ENCODE measurements at places on chromosomes 1 and 21.

DNA sequence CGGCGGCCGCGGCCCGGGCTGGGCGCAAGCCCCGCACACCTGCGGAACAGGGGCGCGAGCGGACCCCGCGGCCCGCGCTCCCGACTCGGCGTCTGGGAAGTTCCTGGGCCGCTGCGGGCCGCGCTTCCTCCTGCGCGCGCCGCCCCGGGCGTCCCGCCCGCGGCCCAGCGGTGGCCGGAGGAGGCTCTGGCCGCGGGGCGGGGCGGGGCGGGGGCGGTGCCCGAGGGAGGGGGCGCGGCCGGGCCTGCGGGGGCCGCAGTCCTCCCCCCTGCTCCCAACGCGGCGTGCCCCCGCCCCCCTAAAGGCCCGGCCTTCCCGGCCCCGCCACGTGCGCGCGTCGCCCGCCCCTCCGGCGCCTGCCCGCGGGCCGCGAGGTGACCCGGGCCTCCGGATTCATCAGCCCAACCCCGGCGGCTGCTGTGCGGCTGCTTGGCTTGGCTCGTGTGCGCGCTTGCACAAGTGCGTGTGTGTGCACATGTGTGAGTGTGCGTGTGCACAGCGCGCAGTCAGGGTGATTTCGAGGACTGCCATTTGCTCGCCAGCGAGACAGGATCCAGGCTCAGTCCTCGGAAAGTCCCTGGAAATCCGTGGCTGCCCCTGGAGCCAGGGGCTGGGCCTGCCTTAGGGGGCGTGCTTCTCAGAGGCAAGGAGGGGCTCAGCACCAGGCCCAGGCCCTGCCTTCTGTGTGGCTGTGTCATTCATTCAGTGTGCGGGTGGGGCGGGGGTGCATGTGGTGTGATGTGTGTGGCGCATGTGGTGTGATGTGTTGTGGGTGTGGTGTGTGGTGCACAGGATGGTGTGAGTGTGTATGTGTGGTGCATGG, at the start of gene C2CD2:
TSS of gene C2CD2 (minus strand) at position 188 of the 823 bp plus-strand sequence. CDS start 370 bp downstream, outside the sequence.
- peak; percentile 12 for DNase-seq

- DNase-seq, result peak; percentile 69
Measured at GRCh38 chr1:203649999-203650836, 23.6 kb downstream of the ATP2B4 start.

DNA sequence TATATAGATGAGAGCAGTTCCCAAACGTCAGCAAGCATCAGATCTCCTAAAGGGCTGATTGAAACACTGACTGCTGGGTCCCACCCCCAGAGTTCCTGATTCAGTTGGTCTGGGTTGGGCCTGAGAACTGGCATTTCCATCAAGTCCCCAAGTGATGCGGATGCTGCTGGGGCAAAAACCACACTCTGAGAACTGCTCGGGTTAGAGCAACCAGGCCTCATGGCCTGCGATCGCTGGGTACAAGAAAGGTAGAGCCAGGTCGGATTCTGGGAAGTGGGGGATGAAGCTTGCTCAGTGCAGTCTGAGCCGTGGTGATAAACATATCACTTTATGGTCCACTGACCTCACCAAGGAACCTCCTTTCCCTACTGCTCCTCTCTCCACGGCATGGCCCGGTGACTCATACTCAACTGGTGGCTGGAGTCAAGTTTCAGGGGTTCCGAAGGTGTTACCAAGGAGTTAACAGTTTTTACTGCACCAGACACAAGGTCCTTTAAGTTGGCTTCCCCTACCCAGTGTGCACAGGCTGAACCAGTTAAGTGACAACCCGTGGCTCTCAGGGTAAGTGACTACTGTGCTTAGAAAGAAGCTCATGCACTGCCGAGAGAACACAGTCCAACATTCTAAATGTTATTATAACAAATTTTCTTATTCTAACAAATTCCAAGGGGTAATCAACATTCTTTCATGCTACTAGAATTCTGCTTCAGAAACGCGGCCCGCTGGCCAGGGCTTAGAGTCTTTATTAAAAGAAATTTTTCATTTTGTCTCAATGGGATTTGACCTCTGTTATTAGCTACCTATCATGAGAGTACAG, 153.5 kb downstream of the TGFBR3 start:
- peak; percentile 27 for DNase-seq

DNA sequence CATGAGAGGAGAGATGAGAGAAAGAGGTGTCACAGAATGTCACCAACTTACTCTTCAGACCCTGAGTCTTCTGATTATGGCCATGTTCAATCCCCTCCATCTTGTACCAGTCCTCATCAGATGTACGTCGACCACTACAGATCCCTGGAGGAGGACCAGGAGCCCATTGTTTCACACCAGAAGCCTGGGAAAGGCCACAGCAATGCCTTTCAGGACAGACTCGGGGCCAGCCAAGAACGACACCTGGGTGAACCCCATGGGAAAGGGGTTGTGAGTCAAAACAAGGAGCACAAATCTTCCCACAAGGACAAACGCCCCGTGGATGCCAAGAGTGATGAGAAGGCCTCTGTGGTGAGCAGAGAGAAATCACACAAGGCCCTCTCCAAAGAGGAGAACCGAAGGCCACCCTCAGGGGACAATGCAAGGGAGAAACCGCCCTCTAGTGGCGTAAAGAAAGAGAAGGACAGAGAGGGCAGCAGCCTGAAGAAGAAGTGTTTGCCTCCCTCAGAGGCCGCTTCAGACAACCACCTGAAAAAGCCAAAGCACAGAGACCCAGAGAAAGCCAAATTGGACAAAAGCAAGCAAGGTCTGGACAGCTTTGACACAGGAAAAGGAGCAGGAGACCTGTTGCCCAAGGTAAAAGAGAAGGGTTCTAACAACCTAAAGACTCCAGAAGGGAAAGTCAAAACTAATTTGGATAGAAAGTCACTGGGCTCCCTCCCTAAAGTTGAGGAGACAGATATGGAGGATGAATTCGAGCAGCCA, 8.0 kb downstream of the ELOA start:
- peak; percentile 49 for DNase-seq

DNA sequence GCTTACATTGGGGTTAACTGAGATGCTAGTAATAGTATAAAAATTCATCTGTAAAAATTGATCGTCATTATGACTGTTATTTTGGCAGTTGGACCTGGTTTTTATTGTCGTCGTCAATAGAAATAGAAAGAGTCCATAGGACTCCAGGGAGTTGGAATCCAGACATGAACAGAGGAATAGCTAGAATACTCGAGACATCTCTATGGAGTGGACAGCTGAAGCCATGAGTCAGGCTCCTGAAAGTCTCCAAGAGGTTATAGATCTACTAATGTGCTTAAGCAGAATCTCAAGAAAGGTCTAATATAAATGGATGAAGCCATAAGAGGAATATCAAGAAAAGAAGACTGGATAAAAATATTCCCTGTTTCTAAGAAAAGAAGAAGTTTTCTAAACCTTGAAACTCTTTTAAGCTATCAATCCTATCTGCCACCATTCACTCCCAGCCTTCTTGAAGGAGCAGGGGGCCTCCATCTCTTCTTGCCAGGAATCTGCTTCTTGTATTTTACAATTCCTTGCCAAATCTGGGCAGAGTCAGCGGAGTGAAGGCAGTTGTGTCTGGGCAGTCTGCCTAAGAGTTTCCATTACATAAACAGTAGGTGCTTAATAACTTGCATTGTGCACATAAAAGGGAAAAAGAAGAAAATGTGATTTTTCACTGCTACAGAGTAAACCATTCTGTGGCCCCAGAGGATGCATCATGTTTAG, 163.3 kb downstream of the ST6GALNAC5 start:
- DNase-seq, result no peak

- DNase-seq, result no peak
Measured at GRCh38 chr1:119147661-119148090, 7.2 kb upstream of the WARS2 start.

- no peak for DNase-seq
Measured at GRCh38 chr21:15557925-15558324, 171.9 kb upstream of the USP25 start.

DNA sequence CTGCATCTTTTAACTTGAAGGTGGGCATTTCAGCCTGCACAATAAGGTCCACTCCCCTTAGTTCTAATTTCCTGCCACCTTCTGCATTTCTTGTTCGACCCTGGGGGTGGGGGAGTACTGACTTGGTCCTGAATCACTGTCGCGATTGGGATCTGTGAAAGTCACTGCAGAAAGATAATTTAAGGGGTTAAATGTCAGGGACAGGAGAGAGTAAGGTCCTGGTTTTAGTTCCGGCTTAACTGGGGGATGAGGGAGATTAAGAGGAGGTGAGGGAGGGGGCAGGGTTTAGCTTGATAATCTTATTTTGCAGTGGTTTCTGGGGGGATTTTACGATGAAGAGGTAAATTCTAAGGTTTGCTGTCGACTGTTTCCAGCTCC, 128.1 kb downstream of the MRPS6 start:
- DNase-seq, result no peak

GRCh38 chr21:31124010-31124409, 85.7 kb upstream of the KRTAP19-8 start:
- no peak for DNase-seq

GRCh38 chr1:54107131-54107530, 45.7 kb downstream of the CDCP2 start:
- DNase-seq, result no peak

DNA sequence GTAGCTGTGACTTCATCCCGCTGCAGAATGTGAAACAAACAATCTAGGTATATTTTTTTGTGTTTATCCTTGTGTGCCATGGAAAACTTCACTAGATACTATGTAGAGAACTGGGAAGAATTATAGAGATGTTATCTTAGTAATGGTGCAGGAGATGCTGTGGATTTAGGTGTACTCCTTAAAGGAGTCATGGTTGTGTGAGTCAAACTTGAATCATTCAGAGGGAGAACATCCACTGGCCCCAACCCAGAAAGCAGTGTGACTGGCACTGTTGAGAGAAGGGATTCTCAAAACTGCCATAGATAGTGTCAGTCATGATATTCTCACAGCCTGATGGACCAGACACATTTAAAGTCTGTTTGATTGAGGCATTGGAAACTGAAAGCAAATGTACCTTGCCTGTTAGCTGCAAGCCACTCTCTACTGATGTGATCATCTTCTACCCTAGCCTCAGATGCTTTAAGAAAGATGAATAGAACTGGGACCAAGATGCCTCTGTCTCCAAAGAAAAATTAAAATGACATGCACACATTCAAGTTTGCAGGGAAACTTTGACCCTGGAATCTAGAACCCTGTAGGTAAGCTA, 754.6 kb downstream of the MRPL39 start:
- no peak for DNase-seq

DNA sequence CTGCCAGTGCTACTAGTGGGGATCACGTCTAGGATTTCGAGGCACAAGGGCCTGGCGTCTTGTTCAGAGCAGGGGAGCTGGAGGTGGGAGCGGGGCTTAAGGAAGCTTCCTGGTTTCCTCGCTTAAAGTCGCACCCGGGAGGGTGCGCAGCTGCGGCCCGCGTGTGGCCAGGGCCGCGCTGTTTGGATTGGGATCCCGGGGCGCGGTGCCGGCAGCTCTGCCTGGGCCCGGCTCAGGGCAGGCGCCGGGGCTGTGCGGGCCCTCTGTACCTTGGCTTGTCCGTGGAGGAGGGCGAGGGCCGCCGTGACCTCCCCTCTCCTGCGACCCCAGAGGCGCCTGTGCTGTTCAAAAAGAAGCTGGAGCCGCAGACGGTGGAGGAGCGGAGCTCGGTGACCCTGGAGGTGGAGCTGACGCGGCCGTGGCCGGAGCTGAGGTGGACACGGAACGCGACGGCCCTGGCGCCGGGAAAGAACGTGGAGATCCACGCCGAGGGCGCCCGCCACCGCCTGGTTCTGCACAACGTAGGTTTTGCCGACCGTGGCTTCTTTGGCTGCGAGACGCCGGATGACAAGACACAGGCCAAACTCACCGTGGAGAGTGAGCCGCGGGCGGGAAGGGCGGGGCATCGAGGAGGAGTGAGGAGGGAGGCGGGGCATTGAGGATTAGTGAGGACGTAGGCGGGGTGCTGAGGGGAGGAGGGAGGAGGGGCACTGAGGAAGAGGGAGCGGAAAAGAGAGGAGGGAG, 67.8 kb downstream of the OBSCN start:
- peak; percentile 89 for DNase-seq

DNA sequence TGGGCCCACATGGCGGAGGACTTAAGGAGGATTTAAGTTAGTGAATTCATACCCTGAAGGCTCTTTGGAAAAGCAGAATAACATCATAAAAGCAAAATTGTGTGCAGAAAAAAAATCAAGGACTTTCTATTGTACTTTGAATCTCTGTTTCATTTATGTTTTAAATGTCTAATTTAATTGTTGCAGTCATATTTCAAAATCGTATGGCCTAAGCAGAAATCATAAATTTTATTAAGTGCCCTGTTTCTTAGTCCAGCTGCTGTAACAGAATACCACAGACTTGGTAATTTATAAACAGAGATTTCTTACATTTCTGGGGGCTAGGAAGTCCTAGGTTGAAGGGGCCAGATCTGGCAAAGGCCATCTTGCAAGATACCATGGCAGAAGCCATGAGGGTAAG, 555.6 kb downstream of the LTN1 start:
- no peak for DNase-seq

GRCh38 chr21:34148419-34148804, 75.0 kb downstream of the MRPS6 start:
- DNase-seq, result no peak

- no peak for DNase-seq
Measured at GRCh38 chr21:41678016-41678923, 88.6 kb downstream of the RIPK4 start.

- DNase-seq, result no peak
Measured at GRCh38 chr1:174397261-174397660, 50.5 kb upstream of the GPR52 start.

GRCh38 chr21:26842974-26843932, 2.0 kb downstream of the ADAMTS1 start:
- no peak for DNase-seq

DNA sequence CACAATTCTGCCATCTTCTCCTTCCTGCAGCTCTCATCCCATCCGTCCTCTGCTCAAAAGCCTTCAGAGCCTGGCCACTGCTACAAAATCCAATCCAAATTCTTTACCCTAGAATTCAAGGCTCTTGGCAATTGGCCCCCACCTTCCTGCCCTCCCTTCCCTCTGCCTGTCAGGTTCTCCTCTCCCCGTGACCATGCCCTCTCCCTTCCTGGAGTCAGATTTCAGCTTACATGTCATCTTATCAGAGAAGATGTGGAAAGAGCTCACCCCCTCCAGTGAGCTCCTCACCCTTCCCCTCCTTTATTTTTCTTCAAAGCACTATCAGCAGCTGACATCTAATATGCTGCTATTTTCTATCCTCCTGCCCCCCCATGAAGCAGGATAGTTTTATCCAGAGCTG, 86.9 kb downstream of the GRIK3 start:
- DNase-seq, result no peak

DNA sequence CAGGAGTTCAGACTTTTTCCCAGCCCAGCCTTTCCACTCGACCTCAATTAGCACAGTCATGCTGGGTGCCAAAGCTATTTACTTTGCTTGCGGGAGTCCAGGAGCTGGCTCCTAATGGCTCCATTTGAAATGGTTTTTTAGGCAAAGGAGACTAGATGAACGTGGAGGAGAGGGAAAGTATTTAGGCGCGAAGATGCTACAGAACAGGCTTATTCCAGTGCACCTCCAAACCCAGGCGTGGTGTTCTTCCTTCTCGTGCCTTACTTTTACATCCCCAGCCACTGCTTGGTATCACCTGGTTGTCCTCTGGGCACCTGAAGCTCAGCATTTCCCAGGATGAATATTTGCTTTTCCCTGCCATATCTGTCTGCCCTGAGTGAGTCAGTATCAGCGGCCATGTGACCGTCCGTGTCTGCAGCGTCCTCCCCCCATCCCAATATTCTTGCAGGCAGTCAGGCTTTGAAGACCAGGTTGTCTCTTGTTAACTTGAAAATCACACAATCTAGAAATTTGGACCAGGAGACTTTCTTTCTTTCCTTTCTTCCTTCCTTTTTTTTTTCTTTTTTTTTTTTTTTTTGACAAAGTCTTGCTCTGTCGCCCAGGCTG, 198.5 kb downstream of the DYRK1A start:
- no peak for DNase-seq

Measured in stimulated activated CD4-positive, alpha-beta T cell treated with anti-CD3 and anti-CD28 coated beads, Interleukin-4, amount 100 ng/mL, for 24 hours (primary cell).